ENCODE measurements at places on chromosomes 6 and 20.
A peak's percentile ranks its signal among the peaks of the same experiment; 100 is the strongest.

GRCh38 chr20:41147767-41148191 is 10.4 kb downstream of the PLCG1 start:
- peak; percentile 76 for DNase-seq

- peak; percentile 22 for DNase-seq
Observed at GRCh38 chr20:9139106-9139833, 70.4 kb downstream of the PLCB4 start.

DNA sequence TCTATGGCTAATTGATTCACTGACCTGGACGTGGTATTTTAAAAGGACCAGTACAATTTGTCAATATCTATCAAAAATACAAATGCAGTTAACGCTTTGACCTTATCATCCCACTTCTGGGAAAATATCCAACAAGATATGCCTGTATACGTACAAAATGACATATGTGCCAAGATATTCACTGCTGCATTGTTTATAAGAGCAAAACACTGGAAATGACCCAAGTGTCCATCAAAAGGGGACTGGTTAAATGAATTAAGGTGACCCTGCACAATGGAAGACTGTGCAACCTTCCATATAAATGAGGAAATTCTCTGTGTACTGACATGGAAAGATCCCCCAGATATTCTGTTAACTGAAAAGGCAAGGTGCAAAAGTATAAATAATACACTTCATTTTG is 13.9 kb downstream of the TRAM2 start:
- DNase-seq, result no peak

- no peak for DNase-seq
Observed at GRCh38 chr20:3218307-3218988, 9.2 kb downstream of the ITPA start.

DNA sequence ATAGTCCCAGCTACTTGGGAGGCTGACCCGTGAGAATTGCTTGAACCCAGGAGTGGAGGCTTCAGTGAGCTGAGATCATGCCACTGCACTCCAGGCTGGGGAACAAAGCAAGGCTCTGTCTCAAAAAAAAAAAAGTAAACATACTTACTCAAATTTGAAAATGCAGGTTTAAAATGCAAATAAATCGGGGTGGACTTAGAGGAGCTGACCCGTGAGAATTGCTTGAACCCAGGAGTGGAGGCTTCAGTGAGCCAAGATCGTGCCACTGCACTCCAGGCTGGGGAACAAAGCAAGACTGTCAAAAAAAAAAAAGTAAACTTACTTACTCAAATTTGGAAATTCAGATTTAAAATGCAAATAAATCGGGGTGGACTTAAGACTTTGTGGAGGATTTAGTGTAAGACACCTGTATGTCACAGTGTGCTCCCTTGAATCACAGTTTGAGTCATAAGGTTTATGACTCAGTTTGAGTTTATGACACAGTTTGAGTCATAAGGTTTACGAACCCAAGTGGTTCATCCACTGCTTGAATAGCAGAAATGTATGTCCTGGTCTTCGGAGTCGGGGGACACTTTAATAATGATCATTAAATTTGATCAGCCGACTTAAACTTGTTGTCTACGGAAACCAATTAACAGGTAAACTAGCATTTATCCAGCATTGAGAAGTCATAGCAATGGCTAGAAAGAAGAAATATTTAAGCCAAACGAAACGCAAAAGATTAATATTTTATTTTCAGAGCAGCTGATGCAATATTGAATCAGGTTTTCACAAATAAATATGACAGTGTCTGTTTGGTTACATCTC is 6.8 kb upstream of the MRPS10 start:
- no peak for DNase-seq

- no peak for DNase-seq
Observed at GRCh38 chr6:121134922-121135321, 199.4 kb downstream of the TBC1D32 start.

GRCh38 chr6:101706576-101706975 is 313.1 kb downstream of the GRIK2 start:
- DNase-seq, result no peak

GRCh38 chr6:3937438-3937837 is 88.3 kb downstream of the FAM50B start:
- DNase-seq, result no peak

DNA sequence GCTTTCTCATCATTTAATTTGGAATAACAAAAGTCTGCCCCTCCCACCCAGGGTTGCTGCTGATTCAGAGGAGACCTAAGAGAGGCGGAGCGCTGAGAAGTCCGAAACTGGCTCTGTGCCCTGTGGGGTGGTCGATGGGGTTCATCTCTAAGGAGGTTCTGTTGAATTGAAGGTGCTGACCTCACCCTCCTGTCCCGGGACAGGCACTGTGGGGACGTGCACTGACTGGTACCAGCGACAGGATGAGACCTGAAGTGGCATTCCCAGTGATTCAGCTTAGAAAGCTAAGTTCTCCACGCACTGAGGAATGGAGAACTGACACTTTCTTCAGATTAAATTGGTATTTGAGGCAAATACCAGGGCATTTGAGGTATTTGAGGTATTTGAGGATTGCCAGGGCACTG is 1.3 kb downstream of the GUCA1B start:
- no peak for DNase-seq

DNA sequence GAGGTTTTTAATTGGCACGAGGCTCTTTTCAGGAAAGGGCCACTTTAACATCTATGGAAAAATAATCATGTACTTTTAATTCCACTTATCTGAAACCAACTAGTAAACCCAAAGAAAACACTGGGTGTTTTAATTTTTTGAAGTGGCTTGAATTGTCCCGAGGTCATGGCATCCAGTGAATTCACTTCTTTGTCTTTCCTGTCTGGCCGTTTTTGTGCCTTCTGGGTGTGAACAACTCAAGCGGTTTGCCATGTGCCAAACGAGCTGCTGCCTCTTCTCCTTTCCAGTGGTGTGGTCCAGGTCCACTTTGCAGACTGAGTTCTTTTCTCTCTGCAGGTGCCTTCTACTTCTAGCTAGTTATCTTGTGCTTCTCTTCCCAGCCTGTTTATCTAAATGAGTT is 117.5 kb downstream of the PLCB4 start:
- no peak for DNase-seq

DNA sequence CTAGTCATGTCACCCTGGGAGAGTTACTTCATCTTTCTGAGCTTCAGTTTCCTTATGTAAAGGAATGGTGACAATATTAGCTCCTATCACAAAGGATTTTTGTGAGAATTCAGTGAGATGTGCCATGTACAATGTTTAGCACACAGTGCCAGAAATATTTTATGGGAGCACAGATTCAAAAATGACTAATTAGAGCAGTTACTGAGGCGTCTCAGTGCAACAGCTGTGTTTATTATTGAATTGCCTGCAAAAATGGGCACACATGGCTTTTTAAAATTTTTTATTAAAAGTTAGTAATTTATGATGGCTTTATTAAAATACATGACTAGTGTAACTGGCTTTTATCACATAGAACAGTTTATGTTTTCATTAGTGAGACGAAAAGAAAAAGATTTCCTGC is 134.3 kb upstream of the AHI1 start:
- DNase-seq, result no peak

DNA sequence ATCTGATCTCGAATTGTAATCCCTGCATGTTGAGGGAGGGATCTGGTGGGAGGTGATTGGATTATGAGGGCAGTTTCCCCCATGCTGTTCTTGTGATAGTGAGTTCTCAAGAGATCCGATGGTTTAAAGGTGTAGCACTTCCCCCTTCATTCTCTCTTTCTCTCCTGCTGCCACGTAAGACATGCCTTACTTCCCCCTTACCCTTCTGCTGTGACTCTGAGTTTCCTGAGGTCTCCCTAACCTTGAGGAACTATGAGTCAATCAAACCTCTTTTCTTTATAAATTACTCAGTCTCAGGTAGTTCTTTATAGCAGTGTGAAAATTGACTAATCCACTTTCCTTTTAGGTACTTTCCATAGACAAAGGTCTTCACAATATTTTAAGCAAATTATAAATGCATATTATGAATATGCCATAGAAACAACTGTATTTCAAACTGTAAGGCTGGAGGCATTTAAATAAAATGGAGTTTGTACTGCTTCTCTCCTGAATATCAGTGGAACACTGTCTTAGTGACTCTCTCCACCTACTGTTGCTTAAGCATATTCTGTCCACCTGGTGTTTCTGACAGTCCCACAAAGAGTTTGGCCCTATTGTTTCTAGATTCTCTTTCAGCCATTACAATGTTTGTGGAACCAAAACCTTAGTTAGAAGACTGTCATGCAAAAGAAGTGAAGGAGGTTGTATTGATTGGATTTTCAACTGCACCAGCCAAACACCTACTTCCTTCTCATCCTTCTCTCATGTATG is 24.3 kb upstream of the IL17A start:
- no peak for DNase-seq

GRCh38 chr6:162173466-162173865 is 554.1 kb downstream of the PRKN start:
- DNase-seq, result no peak

GRCh38 chr6:1364791-1365190 is 24.6 kb upstream of the FOXF2 start:
- no peak for DNase-seq

GRCh38 chr6:41877051-41877680 is 18.0 kb downstream of the USP49 start:
- no peak for DNase-seq

DNA sequence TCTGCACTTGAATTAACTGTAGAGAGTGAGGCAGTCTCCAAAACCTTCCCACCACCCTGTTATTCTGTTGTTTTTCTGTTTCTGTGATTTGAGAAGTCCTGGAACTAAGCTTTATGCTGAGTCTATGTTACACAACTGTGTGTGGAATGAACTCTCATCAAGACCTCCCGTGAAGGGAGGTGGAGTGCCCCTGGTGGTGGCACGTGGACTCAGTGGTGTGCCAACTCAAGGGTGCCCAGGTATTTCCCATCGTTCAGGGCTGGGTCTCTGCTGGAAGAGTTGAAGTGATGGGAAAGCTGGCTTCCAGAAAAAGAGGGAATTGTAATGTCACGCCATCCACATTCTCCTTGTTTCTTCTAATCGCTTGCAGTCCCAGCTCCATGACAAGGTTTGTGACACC is 374.2 kb downstream of the SMOC2 start:
- no peak for DNase-seq

- no peak for DNase-seq
Observed at GRCh38 chr6:110265273-110265672, 85.0 kb downstream of the CDC40 start.

DNA sequence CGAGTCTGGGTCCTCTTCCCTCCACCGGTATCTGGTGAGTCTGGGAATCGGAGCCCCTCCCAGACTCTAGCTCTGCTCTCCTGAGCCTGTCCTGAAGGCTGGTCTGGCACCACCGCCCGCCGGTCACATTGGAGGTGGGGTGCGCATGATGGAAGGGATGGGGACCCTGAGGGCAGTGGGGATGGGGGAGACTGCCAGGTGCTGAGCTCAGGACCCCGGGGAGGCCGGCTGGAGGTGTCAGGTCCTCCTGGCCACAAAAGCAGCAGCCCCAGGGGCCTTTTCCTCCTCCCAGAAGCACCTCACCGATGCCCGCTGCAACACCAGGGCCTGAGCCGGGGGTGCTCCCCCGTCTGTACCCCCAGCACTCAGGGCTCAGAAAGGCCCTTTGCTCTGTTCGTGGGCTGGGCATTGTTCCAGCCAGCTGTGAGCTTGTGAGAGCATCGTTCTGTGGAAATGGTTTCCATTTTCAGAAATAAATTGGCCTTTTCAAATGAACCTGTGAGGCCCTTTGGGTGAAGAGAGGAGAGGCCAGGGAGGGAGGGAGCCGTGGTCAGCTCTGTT is 2.5 kb upstream of the NPBWR2 start:
- DNase-seq, result peak; percentile 6

DNA sequence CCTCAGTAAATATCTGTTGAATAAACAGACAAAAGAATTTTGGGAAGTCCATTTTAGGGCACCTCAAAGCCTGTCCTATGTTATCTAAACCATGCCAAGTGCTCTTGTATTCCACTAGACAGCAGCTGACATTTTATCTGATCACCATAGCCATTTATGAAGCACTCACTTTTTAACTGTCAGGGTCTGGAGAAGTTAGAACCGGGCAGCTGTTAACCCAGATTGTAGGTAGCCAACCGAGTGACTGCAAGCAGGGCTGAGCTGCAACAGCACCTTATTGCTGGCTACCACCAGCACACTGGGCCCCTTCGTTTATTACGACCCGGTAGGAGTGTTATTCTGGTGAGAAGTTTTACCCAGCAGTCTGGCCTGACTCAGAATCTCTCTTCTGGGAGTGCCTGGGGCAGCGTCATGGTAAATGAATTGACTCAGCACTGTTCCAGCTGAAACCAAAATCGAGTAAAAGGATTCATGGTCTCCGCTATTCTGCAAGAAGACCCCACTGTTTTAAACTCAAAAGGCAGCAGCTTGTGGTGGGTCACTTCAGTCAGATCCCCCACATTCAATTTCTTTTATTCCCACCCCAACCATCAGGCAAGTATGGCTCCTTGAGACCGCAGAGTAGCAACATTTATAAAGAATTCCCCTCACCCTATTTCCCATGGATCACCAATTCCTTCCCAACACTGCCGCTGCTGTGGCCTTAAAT is 1.7 kb downstream of the UBE2V1 start:
- no peak for DNase-seq

DNA sequence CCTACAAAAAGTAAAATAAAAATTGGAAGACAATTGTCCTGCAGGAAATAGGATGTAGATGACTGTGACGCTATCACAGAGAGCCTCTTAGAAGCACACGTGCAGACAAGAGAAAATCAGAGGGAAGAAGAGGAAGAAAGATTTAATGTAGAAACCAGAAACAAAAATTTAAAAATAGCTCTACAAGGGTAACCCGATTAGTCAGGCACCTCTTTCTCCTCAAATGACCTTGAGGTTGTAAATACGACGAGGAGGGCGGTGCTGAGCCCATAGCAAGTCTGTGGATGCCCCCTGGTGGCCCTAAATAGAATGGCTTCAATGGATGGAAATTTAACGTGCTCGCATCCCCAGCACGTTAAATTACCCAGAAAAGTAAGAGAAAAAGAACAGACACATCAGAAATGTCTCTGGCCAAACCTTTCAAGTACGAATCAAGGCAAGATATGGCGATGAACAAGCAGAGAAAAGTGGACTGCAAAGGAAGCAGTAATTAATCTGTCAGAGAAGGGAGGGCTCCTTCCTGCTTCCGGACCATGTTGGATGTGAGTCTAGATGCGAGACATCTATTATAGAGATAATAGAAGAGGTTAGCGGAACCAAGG is 4.2 kb upstream of the PRPH2 start:
- peak; percentile 79 for DNase-seq

- no peak for DNase-seq
Observed at GRCh38 chr6:91098006-91098405, 511.1 kb upstream of the MAP3K7 start.

- peak; percentile 32 for DNase-seq
Observed at GRCh38 chr6:160065200-160065599, 56.4 kb upstream of the SLC22A1 start.

Data from gastrocnemius medialis (tissue), 4 donors.